A549 treated with Hydrocortisone at 1 μM for 4 hours (cell line): ENCODE measurements at places on chromosomes 7 and 10. TPM values are rescaled to one million over a fixed set of nuclear protein-coding genes. Genes with fewer than 3 reads are reported as not detected.

CFAP43 gene
- total RNA-seq = 0.10 to 0.25 TPM (median 0.21 TPM) in 4 of 5 replicates, not detected in the other

NPTX2 gene
- 0.12 to 0.23 TPM (median 0.17 TPM) in 5 replicates for total RNA-seq

ASAH2 gene
- total RNA-seq = 2.2 to 3.8 TPM (median 2.3 TPM) in 5 replicates

SRGN gene
- 91.0 to 135 TPM (median 98.2 TPM) in 5 replicates for total RNA-seq

ITIH5 gene
- 0.02 to 0.20 TPM (median 0.13 TPM) in 5 replicates for total RNA-seq
